Sigmoid colon (tissue), 7 donors: ENCODE measurements at places on chromosomes 4 and X. TPM values are rescaled to one million over a fixed set of nuclear protein-coding genes. Genes with fewer than 3 reads are reported as not detected.

PNMA3 gene
- total RNA-seq = 0.36 TPM

NPY5R gene
- total RNA-seq = not detected

DCAF12L2 gene
- total RNA-seq = 0.71 TPM

MAGEC1 gene
- not detected for total RNA-seq

KLHL4 gene
- 0.81 TPM for total RNA-seq

GPR82 gene
- total RNA-seq = not detected

MAGEA8 gene
- not detected for total RNA-seq

DDIT4L gene
- 2.5 TPM for total RNA-seq

MAP3K15 gene
- not detected for total RNA-seq

NIPAL1 gene
- total RNA-seq = 0.33 TPM

FGFBP2 gene
- total RNA-seq = 3.9 TPM

IRF2 gene
- total RNA-seq = 31.9 TPM

TEC gene
- 1.3 TPM for total RNA-seq

MAB21L2 gene
- total RNA-seq = 481 TPM

ASB11 gene
- not detected for total RNA-seq

TIGD2 gene
- 2.6 TPM for total RNA-seq

PABPC1L2B gene
- not detected for total RNA-seq

ETDB gene
- total RNA-seq = not detected

KANTR gene
- 16.1 TPM for total RNA-seq

NLGN4X gene
- 3.3 TPM for total RNA-seq

DNA sequence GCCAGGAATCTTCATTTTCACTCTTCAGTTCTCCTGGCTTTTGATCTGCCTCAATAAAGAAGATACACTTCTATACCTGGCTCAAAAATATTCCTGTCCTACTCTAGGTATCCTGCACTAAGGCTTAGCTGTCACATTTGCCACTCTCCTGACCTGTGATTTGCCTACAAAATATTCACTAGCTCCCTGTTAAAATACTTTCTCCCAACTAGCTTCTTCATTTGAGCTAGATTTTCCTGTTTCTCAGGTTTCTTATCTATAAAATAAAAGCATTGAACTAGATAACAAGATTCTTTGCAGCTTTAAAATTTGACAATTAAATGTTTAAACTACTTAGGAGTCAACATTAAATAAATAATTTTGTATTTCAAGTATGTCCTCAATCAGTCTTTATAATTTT lies 53.2 kb downstream of the CHIC2 start:
- no peak for DNase-seq

GRCh38 chrX:8672176-8672575 lies 59.8 kb downstream of the ANOS1 start:
- no peak for DNase-seq

GRCh38 chr4:3128058-3128457 lies 53.6 kb downstream of the HTT start:
- DNase-seq = no peak

- DNase-seq = no peak
These were observed 9.5 kb downstream of the RBPJ start for GRCh38 chr4:26330186-26330787.

DNA sequence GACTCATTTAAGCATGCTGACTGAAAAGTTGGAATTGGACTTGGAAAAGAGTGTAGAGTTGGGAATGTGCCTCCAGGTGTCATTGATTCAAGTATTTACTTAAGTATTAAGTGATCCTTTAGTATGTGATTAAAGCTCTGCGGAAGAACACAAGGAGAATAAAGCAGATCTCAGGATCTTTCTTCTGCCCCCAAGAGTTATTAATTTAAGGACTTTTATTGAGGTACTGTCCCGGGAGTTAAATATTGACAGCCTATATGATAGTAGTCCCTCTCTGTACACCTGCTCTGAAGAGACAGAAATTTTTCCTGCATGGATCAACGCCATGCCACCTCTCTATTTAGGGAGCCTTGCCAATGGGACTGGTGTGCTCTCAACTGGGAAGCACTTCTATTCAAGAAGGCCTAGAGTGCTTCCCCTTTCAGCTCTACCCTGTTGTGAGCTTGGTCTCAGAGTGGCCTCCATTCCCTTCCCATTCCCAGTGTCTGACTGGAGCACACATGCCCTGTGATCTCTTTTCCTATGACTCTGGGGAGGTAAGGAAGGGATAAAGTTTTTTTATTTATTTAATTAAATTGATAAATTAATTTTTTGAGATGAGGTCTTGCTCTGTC lies 75.9 kb downstream of the SHISA3 start:
- no peak for DNase-seq

- DNase-seq = no peak
These were observed 308.7 kb upstream of the FAM241A start for GRCh38 chr4:111836601-111837000.

DNA sequence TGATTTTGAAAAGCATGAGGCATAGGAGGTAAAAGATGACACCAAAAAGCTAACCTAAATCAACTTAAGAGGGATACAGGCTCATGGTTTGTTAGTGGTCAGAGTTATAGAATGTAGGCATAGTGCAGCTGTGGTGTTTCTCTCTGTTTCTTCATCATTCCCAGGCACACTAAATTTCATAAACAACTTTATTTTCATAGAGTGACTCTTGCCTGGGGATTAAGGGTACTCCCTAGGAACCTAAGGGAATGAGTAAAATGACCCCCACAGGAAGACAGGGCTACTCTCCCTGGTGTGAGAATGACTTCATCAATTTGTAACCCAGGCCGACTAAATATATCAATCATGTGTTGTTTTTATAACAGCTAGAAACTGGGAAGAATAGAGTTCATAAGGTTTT lies 11.1 kb downstream of the FABP2 start:
- DNase-seq = no peak

- DNase-seq = no peak
These were observed 64.3 kb downstream of the LRBA start for GRCh38 chr4:150950657-150951288.

DNA sequence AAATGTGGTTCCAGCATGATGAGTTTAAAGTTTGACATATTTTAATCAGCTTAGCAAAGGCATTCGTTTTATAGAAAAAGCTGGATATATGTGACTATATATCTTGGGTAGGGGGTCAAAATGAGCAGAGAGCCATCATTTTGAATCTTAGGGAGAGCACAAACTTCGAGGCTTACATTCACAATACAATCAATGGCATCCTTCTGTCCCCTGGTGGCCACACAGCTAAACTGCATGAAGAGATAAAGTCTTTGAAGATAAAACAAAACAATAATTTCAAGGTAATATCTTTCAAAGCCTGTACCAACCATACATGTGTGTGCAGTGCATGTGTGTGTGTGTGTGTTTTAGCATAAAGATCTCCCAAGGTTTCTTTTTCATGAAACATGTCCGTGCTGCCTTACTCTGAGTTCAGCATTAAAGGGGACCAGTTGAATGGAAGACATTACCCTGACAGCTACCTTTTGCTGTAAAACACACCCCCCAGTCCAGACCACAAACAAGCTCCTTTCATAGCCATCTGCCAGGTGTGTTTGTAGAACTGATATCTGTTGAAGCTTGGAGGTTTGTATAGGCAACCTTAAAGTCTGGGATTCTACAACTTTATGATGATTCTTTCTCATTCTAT lies 22.0 kb downstream of the DYNLT3 start:
- DNase-seq = peak; percentile 64

DNA sequence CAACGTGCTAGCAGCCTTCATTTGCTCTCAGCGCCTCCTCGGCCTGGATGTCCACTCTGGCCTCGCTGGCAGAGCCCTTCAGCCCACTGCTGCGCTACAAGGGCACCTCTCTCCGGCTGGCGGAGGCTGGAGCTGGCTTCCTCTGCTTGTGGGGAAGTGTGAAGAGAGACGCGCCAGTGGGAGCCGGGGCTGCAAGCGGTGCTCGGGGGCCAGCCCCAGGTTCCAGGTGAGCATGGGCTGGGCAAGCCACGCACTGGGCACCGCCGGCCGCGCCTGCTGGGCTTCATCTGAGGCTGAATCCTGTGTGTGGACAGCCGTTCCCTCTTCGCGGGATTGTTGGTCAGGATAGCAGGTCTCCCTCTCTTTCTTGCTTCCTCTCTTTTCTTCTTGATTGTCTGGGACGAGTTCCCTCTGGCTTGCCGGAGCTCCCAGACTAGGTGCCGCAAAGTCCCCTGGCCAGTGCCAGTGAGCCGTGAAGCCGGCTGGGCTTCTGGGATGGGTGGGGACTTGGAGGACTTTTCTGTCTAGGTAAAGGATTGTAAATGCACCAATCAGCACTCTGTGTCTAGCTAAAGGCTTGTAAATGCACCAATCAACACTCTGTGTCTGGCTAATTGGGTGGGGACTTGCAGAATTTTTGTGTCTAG lies 165.0 kb downstream of the HEPH start:
- no peak for DNase-seq

DNA sequence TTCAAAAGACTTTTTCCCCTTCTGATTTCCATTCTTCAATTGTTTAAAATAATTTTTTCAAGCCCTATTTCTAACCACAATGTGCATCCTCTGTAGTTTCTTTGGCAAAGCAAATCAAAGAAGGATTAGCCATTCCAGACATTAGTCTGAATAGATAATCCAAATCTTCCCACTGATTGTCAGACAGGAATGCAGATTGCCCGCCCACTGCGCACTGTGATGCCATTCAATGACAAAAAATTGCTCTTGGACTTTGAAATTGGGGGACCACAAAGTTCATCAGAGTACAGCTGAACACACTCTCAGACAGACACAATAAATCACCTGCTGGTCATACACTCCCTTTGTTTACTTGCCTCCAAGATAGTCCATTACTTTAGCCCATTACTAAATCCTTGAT lies 216.5 kb upstream of the DKK2 start:
- no peak for DNase-seq

GRCh38 chr4:16752150-16752549 lies 146.3 kb downstream of the LDB2 start:
- DNase-seq = no peak

GRCh38 chrX:120769576-120770341 lies 105.9 kb downstream of the CT47B1 start:
- DNase-seq = no peak

DNA sequence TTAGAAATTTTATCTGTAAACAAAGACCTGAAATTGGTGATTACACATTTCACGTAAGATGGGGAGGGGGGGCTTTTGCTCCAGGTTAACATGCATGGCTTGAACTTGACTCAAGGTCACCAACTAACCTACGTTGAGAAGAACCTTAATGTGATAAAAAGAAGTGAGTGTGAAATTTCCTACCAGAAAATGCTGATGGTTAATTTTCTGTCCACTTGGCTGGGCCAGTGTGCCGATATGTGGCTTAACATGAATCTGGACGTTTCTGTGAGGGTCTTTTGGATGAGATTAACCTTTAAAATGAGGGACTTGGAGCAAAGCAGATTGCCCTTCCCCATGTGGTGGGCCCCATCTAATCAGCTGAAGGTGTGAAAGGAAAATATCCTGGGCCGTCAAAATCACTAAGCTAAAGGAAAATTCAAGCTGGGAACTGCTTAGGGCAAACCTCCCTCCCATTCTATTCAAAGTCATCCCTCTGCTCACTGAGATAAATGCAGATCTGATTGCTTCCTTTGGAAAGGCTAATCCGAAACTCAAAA lies 107.3 kb upstream of the ENPP6 start:
- no peak for DNase-seq

DNA sequence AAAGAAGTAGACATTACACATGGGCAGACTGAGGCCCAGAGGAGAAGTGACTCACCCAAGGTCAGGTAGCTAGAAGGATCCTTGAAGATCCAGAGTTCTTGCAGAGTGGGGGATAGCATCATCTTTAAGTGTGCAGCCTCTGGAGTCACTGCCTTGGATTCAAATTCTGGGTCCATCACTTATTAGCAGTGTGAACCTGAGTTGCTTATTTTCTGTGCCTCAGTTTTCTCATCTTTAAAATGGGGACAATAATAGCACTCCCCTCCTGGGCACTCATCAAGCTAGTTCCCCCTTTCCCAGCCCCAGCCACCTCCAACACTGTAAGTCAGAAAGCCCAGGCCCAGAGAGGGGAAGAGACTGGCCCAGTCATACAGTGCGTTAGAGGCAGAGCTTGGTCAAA lies 141.8 kb upstream of the PJA1 start:
- no peak for DNase-seq

GRCh38 chr4:179880756-179881155 lies 2362.4 kb upstream of the TENM3 start:
- DNase-seq = no peak

DNA sequence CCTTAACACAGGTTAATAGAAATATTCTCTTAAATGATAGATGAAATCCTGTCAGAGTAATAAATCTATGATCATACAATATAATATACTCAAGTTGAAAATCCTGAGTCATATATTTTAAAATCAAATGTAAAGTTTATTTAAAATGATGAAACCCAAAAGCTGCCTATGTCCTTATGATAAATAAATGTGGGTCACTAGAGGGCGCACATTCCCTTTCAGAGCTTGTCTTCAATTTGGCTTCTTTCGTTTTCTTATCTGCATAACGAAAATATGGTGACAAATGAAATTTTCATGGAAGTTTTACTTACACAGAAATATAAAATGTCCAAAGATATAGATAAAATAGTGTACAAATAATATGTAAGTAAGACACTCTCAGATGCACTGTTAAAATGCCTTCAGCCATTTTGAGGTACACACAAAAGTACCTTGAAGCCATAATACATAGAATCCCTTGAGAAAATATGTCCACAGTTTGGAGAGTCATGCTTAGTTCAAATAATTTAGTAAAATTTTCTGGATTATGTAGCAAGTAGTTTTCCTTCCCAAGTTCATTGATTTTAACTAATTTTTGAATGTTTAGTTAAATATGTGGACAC lies 680.4 kb downstream of the DMD start:
- DNase-seq = no peak

- no peak for DNase-seq
These were observed 95.8 kb upstream of the EFHC2 start for GRCh38 chrX:44439242-44439794.

GRCh38 chr4:55553441-55554201 lies 6.9 kb upstream of the CLOCK start:
- peak; percentile 81 for DNase-seq

- DNase-seq = no peak
These were observed 119.8 kb downstream of the NEK1 start for GRCh38 chr4:169492436-169493163.

DNA sequence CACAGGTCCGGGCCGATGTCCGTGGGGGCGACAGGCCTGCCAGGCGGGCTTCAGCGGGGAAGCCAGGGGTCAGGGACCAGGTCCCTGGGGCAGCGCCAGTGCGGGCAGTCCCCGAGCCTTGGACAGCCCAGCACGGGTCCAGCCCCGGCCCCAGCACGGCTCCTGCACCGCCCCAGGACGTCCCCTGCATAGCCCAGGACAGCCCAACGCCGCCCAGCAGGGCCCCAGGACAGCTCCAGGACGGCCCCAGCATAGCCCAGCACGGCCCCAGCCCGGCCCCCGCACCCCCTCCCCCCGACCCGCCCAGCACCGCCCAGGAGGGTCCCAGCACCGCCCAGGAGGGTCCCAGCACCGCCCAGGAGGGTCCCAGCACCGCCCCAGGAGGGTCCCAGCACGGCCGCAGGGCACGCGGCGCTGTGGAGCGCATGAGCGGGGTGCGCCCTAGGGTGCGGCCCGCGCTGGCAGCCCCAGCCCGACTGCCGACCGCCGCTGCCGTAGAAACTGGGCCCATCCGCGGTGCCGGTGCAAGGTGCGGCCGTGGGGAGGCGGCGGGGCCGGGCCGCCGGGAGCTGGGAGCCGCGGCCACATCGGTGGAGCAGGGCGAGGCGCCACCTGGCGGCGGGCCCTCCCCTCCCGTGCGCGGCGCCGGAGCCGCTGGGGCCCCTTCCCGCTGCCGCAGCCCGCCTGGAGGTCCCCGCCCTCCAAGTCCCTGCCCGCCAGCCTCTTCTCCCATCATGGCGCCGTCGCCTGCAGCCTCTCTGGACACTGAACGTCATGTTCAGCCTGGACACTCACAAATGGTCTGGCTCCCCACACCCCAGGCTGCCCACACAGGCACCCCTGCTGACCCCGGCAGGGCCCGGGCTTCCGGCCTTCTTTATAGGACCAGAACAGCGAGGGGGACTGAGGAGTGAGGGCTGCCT lies 106.8 kb upstream of the NKX1-1 start:
- no peak for DNase-seq
